ENCODE measurements at places on chromosomes 11 and 22.
A peak's percentile ranks its signal among the peaks of the same experiment; 100 is the strongest.

GRCh38 chr11:65416841-65417701, 5.5 kb upstream of the NEAT1 start:
- DNase-seq: peak; percentile 13

- no peak for DNase-seq
Observed at GRCh38 chr11:1873048-1873812, 18.5 kb downstream of the PRR33 start.

DNA sequence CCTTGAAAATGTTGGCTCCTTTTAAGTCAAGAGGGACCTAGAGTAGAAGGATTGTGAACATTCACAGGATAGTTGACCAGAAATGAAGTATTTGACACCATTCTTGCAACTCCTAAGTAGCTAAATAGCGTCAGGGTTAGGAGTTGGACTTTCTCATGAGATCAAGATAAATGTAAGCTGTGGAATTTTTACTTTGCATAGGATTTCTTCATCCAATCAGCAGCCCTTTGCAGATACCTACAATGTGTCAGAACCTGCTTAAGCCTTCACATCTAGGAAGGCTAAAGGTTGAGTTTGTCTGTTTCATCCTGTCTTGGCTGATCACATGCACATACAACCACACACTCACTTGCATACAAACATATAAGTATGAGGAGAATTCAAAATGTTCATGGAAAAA, 32.3 kb downstream of the CD44 start:
- DNase-seq: no peak

- DNase-seq: no peak
Observed at GRCh38 chr22:36326178-36327161, 61.3 kb downstream of the MYH9 start.

GRCh38 chr11:11976481-11977127, 31.8 kb downstream of the DKK3 start:
- no peak for DNase-seq

- DNase-seq: peak; percentile 59
Observed at GRCh38 chr11:120527111-120527761, 15.7 kb downstream of the GRIK4 start.

- peak; percentile 97 for DNase-seq
Observed at GRCh38 chr11:27255447-27255828, 107.6 kb downstream of the CCDC34 start.

GRCh38 chr11:61004180-61004611, 32.7 kb downstream of the CD6 start:
- DNase-seq: no peak

- peak; percentile 48 for DNase-seq
Observed at GRCh38 chr11:65355776-65356393, 1.3 kb downstream of the TIGD3 start.

DNA sequence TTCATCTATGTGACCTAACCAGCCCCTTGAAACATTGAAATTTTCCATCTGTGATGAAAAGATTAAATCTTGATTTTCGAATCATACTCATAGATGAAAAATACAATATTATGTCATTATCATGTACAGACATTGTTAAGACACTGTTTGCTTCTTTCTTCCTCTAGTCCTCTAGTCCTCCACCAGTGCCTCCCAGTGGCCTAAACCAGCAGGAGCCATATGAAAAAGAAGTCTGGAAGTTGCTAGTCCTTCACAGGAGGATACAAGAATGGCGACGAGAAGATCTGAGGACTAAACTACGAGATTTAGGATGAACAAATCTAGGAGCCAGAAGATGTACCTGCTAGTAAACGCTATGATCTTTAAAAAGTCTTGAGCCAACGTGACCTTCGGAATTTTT, 134.1 kb downstream of the SLC17A6 start:
- no peak for DNase-seq

GRCh38 chr11:76620489-76620888, 50.1 kb downstream of the LRRC32 start:
- peak; percentile 96 for DNase-seq

DNA sequence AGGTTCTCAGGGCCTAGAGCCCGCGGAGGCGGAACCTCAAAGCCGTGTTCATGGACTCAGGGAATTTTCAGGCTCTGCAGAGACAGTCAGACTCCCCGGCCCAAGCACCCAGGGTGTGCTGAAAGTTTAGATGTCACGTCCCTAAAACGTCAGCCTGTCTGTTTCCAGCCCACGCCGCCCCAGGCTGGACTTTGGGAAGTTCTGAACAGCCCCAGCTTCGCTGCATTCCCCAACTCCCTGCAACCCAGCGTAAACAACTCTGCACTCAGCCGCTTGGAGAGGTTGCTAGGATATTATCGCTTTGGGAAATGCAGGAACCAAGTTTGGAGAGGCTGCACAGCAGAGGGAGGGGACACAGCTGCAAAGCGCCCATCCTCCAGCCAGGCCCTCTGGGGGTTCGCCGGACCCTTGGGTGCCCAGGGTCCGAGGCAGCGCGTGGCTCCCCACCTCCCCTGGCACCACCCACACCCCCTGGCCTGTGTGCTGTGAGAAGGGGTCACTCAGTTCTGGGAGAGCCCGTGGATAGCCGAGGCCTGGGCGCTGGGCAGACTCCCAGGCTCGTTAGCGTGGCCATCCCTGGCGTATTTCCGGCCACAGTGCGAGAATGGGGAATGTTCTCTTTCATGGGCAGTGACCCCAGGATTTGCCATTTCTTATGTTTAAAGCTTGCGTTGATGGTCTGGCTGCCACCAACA, 120.5 kb upstream of the FGF3 start:
- DNase-seq: no peak

- DNase-seq: no peak
Observed at GRCh38 chr11:47183031-47183856, 3.0 kb downstream of the PACSIN3 start.

DNA sequence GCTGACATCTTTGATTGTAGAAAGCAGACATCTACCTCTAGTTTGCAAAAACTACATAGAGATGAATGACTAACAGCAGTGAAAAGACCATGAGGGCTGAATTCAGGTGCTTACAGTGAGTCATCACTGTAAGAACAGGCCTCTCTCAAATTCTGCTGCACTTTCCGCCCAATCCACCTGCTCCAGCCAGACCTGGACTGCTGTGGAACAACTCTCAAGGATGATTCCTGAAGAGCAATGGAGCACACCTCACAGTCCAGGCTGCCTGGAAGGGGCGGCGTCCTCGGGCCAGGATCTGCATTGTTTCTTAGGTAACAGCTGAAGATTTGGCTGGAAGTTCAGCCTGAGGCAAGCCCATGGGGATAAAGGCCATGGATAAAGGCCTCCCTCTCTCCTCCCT, 15.1 kb downstream of the APOL2 start:
- DNase-seq: no peak

- DNase-seq: no peak
Observed at GRCh38 chr11:67700548-67701262, 26.3 kb upstream of the ALDH3B2 start.

- no peak for DNase-seq
Observed at GRCh38 chr11:10488121-10488933, 33.3 kb downstream of the AMPD3 start.

DNA sequence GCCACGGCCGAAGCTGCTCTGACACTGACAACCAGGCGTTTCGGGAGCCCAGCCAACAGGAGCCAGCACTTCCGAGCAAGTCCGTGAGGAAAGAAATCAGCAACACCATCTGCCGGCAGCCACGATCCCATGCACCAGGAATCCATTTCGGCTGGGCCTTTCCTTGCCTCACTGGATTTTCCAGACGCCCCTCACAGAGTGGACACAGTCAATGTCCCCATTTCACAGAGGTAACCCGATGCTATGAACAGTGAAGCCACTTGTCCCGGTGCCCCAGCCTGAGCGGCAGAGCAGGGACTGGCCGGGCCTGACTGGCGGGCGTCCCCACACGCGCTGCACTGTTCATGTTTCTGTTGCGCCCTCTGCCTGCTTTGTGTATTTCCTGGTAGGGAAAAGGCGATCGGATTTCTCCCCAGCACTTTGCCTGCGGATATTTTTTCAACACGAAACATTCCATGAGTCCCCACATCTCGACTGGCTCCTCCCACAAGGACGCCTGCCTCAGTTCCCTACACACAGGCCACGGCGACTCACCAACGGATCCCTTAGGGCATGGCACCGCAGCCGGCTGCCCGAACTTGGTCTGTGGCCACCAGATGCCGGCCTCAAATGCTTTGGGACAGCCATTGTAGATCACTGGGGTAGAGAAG, 55.3 kb downstream of the TRMU start:
- peak; percentile 76 for DNase-seq

- peak; percentile 15 for DNase-seq
Observed at GRCh38 chr11:88357323-88358039, 19.9 kb upstream of the CTSC start.

DNA sequence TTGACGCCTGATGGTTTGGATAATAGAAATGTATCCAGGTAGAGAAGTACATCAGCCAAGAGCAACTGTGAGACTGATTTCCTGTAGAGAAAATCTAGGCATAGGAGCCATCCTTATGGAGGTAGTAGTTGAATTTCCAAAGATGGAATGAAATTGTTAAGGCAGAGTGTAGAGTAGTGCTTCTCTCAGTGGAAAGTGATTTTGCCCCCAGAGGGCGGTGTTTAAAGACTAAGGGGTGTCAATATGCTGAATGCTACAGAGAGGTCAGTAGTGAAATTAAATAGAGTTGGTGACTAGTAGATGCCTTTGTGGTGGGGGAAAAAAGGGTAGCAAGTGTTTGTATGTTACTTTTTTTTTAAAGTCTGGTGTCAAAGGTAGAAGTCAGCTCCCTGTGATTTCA, 54.5 kb downstream of the TRIM44 start:
- DNase-seq: no peak

DNA sequence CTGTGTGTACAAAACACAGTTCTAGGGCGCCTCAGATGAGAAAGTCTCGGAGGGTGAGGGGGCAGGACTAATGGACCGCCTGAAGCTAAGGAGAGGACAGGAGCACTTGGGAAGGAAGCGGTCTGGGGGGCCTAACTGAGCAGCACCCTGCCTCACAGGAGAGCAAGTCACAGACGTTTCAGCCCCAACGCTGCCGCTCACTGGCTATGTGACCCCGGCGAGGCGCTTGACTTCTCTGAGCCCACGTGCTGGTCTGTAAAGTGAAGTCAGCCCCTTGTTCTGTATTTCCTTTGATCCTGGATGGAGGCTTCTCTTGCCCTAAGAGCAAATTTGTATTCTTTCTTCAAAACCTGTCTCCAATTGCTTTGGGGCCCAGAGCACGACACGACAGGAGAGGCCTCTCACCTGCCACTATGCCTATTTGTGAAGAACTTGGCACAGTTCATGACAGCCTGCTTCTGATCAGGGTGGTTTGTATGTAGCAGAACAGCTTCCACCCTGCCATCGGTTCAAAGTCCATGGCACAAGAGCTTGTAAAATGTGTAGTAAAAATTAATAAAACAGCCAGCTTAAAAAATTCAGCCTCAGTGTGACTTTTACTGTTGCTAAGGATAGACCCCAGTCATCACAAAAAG, 59.1 kb downstream of the WNT11 start:
- no peak for DNase-seq

GRCh38 chr22:43642319-43643206, 169.5 kb downstream of the EFCAB6 start:
- no peak for DNase-seq

- no peak for DNase-seq
Observed at GRCh38 chr11:34613552-34614056, 7.3 kb upstream of the EHF start.

- peak; percentile 25 for DNase-seq
Observed at GRCh38 chr11:108368134-108368533, 99.2 kb downstream of the C11orf65 start.

DNA sequence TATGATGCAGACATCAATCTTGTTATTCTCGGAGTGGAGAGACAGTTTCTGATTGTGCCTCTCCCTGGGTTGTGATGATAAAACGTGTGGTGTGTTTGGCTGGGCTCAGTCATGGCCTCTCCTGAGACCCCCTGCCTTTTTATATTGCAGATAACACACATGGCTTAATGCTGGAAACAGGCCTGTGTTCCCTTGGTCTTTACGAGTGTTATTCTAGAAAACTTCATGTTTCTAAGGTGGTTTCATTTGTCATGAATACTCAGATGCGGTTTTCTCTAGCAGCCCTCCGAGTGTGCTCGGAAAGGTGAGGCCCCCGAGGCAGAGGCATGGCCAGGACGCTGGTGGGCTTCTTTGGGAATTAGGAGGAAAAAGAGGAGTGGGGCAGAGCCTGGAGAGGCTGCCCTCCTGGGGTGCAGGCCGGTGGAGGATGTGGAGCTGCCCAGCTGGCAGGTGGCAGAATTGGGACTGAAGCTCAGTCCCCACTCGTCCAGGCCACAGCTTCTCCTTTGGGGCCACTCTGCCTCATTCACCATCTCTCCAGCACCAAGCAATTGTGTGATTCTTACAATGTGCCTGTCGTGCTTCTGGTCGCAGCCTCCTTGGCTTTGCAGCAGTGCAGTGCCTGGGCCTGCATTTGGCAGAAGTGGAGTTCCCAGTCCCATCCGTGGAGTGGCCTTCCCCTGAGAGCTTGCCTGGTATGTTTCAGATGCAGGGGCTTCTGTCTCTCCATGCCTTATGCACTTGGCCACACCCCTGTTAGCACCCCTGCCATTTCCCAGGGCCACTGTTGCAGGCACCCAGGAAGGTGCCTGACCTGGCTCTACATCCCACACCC, 309.6 kb downstream of the TBC1D22A start:
- DNase-seq: no peak

DNA sequence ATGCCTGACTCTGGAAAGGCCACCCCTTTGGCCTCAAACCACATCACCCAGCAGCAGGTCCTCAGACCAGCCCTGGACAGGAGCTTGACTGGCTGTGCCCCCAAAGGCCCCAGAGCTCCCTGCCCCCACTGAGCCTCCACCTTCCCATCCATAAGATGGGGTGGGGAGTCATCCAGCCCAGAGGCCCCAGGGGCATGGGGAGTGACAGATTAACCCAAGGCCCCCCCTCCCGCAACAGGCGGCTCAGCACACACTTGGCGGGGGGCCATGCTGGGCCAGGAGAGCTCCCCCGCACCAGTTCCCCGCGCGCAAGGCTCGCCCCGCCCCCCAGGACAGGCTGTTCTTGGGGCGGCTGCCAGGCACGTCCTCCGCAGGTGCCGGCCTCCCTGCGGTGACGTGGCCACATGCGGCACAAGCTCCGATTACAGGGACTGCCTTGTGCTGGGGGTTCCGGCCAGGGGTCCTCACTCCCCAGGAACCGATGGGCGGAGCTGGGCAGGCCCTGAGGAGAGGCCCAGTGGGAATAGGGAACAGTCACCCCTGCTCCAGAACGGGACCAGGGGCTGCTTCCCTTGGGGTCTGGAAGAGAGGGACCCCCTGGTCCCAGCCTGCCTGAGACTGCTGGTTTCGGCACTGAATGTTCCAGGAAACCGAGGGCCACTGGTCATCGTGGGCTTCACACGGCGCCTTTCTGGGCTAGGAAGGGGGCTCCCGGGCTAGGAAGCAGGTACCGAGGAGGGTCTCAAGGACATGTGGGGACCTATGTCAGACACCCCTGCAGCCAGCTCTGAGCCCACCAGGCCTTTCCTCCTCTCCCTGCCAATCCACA, 5.1 kb upstream of the CDKN1C start:
- no peak for DNase-seq
